Stimulated activated naive CD4-positive, alpha-beta T cell (primary cell): ENCODE measurements at places on chromosomes 6 and 20.

GRCh38 chr20:51661609-51662178, 106.5 kb downstream of the ATP9A start:
- DNase-seq: no peak

- DNase-seq: no peak
Measured at GRCh38 chr6:140180306-140180705, 805.9 kb upstream of the CITED2 start.

- DNase-seq: no peak
Measured at GRCh38 chr6:74066168-74066871, 370.3 kb downstream of the CD109 start.

- DNase-seq: no peak
Measured at GRCh38 chr6:108755257-108756240, 92.7 kb upstream of the ARMC2 start.

GRCh38 chr6:12149944-12150510, 137.9 kb downstream of the HIVEP1 start:
- DNase-seq: no peak

- no peak for DNase-seq
Measured at GRCh38 chr6:39003072-39003471, 45.5 kb upstream of the GLP1R start.

- DNase-seq: no peak
Measured at GRCh38 chr20:38863024-38863851, 57.7 kb downstream of the PPP1R16B start.

DNA sequence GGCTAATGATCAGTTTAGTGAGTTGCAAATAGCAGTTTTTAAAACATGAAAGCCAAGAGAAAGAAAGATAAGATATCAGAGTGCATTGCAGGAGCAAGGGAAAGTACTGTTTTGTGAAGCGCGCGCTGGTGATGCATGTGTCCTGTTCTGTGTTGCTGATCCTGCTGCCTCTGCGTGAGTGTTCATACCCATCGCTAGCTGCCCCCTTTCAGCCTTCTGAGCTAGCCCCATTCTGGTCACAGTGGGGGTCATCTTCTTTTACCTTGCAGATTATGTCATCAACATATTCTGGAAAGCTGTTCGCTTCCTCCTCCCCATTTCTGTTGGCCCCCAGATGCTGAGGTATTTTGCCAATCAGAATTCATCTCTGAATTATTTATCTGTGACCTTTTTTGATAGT, 1.9 kb downstream of the MRAP2 start:
- DNase-seq: no peak

- no peak for DNase-seq
Measured at GRCh38 chr6:106072501-106073090, 13.5 kb upstream of the PRDM1 start.

DNA sequence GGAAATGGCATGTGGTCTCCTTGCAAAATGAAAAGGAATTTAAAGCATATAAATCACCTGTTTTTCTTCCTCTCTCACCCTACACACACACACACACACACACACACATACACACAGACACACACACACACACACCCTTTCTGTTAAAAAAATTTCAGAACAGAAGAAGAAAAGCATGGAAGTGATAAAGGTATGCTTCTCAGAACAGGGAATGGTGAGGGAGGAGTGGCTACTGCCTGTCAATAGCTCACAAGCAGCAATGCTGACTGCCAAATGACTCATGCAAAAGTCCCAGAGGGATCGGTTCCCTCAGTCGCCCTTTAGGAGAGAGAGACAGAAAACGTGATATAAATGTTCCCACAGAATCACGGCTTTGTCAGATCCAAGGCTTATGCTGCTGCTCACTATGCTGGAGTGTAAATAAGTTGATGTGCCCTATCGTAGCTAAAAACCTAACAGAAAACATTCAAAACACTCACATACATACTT, 102.6 kb downstream of the IBTK start:
- DNase-seq: no peak

DNA sequence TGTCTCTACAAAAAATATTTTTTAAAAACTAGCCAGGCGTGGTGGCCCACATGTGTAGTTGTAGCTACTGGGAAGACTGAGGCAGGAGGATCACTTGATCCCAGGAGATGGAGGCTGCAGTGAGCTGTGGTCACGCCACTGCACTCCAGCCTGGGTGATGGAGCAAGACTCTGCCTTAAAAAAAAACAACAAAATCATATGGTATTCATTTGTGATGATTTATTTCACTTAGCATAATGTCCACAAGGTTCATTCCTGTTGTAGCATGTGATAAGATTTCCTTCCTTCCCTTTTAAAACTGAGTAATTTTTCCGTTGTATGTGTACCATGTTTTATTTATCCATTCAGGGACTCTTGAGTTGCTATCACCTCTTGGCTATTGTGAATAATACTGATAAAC, 26.2 kb downstream of the TMEM170B start:
- no peak for DNase-seq

DNA sequence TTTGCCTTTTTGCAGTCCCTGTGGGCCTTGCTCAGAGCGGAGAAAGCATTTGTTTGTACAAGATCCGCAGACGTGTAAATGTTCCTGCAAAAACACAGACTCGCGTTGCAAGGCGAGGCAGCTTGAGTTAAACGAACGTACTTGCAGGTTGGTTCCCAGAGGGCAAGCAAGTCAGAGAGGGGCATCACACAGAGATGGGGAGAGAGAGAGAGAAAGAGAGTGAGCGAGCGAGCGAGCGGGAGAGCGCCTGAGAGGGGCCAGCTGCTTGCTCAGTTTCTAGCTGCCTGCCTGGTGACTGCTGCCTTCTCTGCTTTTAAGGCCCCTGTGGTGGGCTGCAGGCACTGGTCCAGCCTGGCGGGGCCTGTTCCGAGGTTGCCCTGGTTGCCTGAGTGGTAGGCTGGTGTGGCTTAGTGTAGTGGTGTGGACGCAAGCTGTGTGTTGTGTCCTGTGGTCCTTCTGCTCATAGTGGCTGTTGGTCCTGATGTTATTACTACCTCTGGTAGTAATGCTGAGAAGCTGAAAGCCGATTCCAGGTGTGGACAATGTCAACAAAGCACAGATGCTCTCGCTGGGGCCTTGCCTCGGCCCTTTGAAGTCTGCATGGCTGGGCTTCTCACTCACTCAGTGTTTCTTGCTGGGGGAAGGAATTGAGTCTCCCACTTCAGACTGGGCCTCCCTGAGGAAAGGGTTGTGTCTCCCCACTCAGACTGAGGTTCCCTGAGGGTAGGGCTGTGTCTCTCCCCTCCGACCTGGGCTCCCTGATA, 12.1 kb downstream of the VEGFA start:
- DNase-seq: no peak

DNA sequence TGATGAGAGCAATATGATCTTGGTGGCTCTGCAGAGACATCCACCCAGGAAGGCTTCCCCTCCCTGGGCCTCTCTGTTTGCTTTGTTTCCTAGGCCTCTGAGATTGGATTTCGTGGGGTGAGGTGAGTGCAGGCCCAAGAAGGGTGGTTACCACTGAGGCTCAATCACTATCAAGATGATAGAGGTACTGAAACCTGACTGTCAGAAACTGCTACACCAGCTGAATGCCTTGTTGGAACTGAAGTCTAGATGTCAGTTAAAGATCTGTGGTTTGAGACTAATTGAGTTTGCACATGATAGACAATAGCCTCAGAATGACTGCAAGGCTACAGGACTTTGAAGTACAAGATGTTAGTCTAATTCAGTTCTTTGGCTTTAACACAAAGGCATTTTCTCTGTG, 15.2 kb downstream of the VNN1 start:
- no peak for DNase-seq
